ENCODE measurements at places on chromosomes 5 and 9.

- no peak for DNase-seq
These were observed 96.5 kb downstream of the PBX3 start for GRCh38 chr9:125843646-125844045.

- no peak for DNase-seq
These were observed 10.6 kb downstream of the HMCN2 start for GRCh38 chr9:130276121-130276520.

GRCh38 chr9:17682684-17683083 lies 103.8 kb downstream of the SH3GL2 start:
- DNase-seq: no peak

DNA sequence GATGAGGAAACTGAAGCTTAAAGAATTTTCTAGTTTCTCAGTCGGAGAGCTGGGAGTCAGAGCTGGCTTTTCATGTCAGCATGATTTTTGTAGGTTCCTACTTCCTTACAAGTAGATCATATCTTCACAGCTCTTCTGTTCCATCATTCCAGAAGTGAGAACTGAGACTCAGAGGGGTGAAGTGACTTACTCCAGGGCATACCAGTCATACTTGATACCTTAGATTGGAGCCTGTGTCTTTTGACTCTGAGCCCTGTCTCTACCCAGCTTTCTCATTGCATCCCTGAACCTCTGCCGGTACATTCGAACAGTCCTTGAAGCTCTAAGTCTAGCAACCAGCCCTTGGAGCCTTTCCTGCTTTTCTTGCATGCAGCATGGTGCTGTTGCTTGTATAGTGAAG lies 53.3 kb downstream of the MCCC2 start:
- no peak for DNase-seq

DNA sequence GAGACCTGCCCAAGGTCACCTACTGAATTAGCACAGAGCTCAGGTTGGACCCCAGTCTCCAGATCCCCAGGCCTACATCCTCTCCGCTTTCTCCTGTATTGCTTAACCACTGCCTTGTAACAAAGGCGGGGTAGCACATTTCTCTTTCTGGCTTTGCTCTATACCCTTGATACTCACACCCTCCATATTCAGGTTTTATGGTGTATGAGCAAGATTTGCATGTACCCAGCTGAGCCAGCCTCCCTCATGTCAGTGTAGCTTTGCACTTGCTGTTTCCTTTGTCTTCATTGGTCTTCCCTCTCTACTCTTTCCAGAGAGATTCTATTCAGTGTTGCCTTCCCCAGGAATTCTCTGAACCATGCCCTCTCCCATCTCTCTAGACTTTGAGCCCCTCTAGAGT lies 19.6 kb upstream of the ZCCHC7 start:
- no peak for DNase-seq

GRCh38 chr5:154768207-154768606 lies 13.0 kb downstream of the LARP1 start:
- DNase-seq: no peak

DNA sequence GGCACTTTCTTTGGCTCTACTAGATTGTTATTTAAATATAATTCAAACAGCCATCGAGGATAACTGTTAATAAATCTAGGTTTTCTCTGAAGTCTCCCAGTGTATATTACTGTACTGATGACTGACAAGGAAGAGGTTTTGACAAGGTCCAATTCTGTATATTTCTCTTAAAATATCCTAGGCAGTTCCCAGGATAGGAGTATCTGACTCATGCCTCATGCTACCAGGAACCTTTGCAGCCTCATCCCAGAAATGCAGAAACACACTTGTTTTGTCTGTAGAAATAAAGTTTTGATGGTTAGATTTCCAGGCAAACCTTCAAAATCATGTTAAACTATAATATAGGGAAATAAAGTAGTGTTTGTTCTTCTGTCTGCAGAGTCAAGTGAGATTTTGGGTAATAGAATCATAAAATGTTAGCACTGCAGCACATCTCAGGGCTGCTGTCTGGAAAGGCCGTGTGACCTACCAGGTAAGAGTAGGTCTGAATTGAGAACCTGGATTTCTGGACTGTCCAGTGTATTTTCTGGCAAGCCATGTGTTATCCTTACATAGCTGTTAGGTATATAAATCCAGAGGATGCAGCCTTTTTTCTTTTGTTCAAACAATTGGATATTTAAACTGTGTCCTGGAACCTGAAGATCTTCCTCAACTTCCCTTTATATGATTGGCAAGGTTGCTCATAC lies 8.3 kb downstream of the UBE2D2 start:
- no peak for DNase-seq

DNA sequence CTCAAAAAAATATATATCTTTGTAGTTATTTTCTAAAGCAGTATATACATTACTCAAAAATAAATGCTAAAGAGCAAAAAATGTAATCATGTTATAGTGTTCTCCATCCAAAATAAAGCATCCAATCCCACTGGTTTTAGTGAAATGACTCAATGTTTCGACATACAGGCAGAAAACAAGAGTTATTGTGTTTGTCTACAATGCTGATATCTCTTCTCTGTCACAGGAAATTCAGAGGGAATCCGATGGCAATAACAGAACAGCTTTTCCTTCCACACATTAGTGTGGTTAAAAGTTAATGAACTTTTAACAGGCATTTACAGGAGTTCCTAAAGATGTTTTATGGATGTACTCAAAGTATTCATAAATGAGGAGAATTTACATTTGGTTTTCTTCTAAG lies 12.0 kb downstream of the TTC33 start:
- DNase-seq: no peak

DNA sequence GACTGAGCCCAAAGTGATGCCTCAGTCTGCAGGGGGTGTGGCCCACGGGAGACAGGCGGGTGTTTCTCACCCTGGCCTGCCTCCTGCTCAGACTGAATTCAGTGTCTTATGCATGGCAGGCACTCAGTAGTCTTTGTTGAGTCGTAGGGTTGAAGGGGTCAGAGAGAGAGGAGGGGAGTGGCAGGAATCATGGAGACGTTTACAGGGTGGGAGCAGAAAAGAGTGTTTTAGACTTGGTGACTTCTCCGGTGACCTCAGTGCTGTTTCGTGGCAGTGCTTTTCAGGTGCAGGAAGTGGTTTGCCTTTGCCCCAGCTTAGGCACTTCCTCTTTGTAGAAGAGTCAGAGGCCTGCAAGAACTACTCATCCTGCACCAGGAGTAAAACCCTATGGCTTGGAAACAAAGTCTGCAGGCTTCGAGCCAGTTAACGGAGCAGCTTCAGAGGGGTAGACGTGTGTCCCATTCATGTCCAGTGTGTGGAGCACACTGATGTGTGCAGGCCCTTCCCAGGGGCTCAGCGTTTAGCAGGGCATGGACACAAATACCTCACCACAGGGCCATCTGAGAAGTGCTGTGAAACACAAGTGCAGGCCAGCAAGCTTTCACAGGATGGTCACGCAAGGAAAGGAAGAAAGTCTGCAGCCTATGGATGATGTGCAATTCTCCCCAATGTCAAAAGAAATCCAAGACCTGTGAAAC lies 24.5 kb upstream of the SEMA4D start:
- DNase-seq: no peak

DNA sequence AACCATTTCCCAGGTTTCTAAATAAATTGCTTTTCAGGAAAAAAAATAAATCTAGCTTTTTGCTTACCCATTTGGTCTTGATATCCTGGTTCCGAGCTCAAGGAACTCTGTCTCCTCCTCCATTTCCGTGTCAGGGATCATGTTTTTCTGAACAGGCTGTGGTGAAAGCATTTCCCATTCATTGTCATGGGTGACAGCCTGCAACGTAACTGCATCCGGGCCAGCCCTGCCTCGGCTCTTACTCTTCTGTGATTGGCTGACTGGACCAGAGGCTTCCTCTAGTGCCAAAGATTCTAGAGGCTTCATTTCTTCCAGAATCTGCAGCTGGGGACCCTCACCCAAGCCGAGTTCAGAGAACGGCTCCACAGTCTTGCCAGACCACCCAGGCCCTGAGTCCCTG lies 61.0 kb upstream of the PCA3 start:
- no peak for DNase-seq

- DNase-seq: no peak
These were observed 56.0 kb downstream of the KLHL3 start for GRCh38 chr5:137679910-137680309.

DNA sequence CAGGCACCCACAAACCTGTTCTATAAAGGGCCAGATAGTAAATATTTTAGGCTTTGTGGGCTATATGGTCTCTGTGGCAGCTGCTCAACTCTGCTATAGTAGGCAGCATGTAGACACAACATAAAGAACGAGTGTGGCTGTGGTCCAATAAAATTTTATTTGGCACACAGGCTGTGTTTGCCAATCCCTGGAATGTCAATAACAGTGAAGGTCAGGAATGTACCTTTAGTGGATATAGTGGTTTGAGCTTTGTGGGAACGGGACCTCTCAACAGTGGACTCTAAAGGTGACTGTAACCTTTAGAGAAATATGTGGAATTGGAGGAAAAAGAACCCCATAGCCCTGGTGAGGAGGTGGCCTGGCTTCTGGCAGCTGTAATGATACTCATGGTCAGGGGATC lies 145.2 kb downstream of the MAST4 start:
- DNase-seq: no peak

- DNase-seq: no peak
These were observed 421.3 kb downstream of the CAAP1 start for GRCh38 chr9:26471261-26471660.

DNA sequence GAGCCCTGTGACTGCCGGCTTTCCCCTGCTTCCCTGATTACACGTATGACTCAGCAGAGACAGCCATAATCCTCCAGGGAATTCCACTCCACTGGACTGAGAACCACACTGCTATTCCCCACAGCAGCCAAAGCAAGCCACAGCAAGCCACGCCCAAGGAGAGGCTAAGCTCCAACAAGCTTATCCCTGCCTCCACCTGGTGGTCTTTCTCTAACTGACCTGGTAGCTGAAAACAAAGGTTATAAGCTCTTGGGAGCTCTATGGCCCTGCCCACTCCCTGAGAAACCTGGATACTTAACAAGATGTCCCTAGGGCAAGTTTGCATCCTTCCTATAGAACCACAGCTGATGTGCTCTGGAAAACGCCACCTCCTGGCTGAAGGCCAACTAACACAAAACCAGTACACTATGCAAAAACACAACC lies 613.7 kb upstream of the CDH18 start:
- DNase-seq: peak; percentile 17

DNA sequence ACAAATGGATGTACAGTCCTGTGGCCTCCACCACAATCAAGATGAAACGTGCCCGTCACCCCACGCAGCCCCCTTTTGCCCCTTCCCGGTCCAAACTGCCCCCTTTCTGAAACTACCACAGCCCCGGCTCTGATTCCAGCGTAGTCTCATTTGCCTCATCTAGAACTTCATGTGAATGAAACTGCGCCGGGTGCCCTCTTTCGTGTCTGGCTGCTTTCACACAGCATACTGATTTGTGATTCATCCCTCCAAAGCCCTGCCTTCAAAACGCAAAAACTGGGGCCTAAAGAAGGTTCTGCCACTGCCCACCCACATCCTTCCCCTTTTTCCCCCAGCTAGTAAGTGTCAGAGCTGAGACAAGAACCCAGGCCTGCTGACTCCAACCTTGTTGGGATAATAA lies 31.5 kb upstream of the NCS1 start:
- no peak for DNase-seq

DNA sequence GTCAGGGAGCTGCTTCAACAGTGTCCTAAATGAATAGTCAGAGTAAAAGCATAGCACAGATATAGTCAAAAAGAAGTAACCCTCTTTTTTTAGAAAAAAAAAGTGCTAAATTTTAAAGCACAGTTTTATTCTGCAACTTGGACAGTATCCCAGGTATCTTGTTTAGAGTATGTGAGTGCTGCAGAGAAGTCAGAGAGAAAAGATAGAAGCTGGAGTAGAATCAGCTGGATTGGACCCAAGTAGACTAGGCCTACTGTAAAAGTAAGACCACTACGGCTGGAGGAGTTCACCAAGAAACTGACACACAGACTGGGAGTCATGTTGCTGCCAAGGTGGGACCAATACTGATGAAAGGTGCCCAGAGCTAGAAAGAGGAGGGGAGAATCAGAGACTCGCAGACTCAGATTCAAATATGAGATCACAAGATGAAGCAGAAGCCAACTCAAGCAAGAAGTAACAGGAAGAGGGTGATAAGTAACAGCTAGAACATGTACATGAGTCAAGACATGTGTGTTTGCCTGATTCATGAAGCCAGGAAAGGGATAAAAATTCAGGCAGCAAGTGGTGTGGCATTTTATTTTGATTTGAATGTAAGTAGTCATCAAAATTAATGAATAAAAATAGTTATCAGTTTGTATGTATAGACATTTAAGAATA lies 25.6 kb upstream of the TUSC1 start:
- peak; percentile 84 for DNase-seq

- no peak for DNase-seq
These were observed 55.3 kb upstream of the SLCO6A1 start for GRCh38 chr5:102554082-102554481.

DNA sequence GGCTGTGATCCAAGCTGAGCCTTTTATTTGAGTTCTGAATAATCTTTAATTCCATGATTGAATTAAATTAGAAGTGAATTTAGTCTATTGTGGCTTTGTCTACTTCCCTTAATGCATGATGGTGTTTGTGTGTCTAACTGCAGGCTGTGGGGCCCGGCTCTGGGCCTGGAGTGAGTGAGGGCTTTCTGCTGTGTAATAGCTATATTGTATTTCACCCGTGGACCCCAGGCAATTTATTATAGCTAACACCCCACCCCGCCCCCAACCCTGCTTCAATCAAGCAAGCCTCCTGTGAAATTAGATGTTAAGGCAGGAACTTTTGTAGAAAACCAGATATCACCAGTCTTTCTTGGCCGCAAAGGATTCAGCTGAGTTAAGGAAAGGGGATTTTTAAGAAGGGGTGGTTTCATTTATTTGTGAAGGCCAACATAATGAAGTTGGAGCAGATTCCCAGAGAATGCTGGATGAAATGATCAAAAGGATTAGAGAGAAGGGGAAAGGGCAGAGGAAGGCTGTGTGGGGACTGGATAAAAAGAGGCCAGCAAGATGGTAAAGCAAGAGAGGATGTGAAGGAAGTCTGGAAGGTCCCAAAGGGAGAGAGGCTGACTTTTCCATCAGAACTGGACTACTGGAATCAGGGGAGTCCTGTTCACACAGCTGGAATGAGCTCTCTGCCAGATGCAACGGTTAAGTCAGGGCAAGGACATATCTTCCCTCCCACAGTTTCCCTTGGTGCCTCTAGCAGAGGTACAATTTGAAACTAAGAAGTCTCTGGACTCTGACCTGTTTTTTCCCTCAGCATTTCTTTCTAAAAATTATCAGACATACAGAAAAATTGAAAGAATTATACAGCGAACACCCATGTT lies 125.3 kb upstream of the SAP30L start:
- DNase-seq: no peak

- DNase-seq: no peak
These were observed 25.4 kb upstream of the RASA1 start for GRCh38 chr5:87242242-87242641.

GRCh38 chr9:116198344-116198743 lies 44.8 kb downstream of the PAPPA start:
- peak; percentile 24 for DNase-seq

GRCh38 chr9:117156144-117156688 lies 258.6 kb downstream of the ASTN2 start:
- DNase-seq: no peak

GRCh38 chr5:134403951-134404350 lies 7.7 kb downstream of the CDKN2AIPNL start:
- peak; percentile 72 for DNase-seq

GRCh38 chr5:96963267-96963666 lies 27.4 kb downstream of the LNPEP start:
- peak; percentile 38 for DNase-seq

Data from foreskin keratinocyte (primary cell).